ENCODE measurements at places on chromosomes 2 and 18.

GRCh38 chr2:33287507-33288005, 188.9 kb upstream of the RASGRP3 start:
- no peak overlapping the region for H3K27ac ChIP-seq
- H3K27me3 ChIP-seq: no peaks in the 10 kb centered on the region
- no peak for DNase-seq

GRCh38 chr2:239098288-239098970, 250.5 kb downstream of the TWIST2 start:
- no peaks in the 10 kb centered on the region for H3K4me1 ChIP-seq
- no peaks in the 10 kb centered on the region for H3K36me3 ChIP-seq
- H3K27me3 ChIP-seq: no peaks in the 10 kb centered on the region
- no peak for DNase-seq
- H3K27ac ChIP-seq: no peak overlapping the region

GRCh38 chr2:228866781-228867180, 404.3 kb downstream of the PID1 start:
- no peaks in the 10 kb centered on the region for H3K4me1 ChIP-seq
- H3K36me3 ChIP-seq: no peaks in the 10 kb centered on the region
- H3K27me3 ChIP-seq: no peaks in the 10 kb centered on the region
- no peak for DNase-seq
- H3K4me3 ChIP-seq: no peak overlapping the region
- no peak overlapping the region for H3K27ac ChIP-seq

DNA sequence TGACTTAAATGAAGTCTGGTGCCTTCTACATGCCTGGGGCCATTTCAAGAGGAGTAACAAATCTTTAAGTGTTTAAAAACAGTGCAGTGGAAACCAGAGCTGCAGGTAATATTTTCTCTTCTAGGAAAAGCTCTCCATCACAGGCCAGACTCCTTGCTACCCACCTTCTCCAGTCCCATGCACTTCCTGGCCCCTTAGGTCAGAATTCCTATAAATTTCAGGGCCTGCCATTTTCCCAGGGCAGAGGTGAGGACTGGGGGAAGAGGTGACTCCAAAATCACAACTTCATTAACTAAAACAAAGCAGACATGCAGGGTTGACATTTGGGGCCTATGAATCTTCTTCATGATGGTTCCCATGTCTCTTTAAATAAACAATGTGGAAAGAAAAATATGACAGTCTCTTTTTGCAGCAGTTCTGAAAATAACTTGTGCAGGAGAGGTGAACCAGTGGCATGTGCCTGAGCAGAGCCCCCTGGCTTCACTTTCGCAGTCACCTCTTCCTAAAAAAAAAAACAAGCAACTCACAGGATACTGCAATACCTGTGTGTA, 63.7 kb upstream of the TANC1 start:
- no peak for DNase-seq
- H3K36me3 ChIP-seq: no peaks in the 10 kb centered on the region
- H3K4me3 ChIP-seq: no peak overlapping the region
- no peaks in the 10 kb centered on the region for H3K4me1 ChIP-seq

DNA sequence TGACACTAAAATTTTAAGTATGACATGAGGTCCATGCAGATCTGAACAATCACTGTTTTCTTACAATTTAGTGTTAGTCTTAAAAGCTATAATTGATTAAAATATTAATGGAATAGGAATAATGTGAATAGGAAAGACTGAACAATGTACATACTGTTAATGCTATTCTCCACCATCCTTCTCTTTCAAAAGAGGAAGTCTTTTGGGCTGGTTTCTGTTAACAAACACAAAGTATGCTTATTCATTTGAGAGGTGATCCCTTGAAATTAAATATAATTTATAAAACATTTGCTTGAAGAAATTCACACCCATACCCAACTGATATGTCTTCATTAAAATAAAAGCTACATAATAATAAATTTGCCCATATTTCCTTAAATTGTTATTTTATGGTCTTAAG, 2.3 kb downstream of the STPG4 start:
- H3K27me3 ChIP-seq: no peaks in the 10 kb centered on the region
- H3K27ac ChIP-seq: no peak overlapping the region
- no peak overlapping the region for H3K4me3 ChIP-seq
- DNase-seq: no peak
- peaks cover 21% of the 10 kb centered on the region for H3K36me3 ChIP-seq

- H3K27me3 ChIP-seq: no peaks in the 10 kb centered on the region
- H3K4me3 ChIP-seq: no peak overlapping the region
- DNase-seq: no peak
- H3K36me3 ChIP-seq: no peaks in the 10 kb centered on the region
- H3K27ac ChIP-seq: no peak overlapping the region
Observed at GRCh38 chr2:150567771-150568301, 80.4 kb upstream of the RND3 start.

DNA sequence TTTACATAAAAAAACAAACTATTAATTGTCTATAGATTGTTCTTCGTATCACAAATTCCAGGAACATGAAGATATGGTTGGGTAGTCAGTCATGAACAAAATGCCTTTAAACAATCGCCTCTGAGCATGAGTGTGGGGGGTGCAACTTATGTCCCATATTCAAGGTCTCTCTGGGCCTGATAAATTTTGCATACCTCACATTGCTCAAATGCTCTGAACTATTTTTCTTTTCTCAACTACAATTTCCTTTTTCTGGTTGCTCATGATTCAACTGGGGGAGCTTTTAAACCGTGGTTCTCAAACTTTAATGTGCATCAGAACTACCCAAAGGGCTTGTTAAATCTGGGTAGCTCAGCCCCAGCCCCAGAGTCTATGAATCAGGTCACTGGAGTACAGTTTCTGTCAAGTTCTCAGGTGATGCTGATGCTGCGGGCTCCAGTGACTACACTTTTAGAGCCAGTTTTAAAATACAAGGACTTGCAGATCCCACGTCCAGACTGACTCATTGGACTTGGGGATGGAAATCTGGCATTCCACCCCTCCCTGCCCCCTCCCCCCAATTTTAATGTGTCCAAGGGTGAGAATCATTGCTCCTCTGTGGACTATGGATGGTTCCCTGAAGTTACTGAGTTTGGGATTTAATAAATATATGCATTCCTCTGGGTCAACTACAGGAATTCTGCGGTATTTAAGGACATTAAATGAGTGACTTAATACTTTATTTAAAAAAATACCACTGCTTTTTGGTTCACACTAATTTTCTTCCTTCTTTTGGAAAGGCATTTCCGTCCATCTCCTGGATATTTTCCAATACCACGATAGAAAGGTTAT, 1.5 kb upstream of the GPD2 start:
- H3K4me1 ChIP-seq: no peaks in the 10 kb centered on the region
- no peak overlapping the region for H3K27ac ChIP-seq
- H3K27me3 ChIP-seq: no peaks in the 10 kb centered on the region
- no peak for DNase-seq
- peak overlapping the region; percentile 52 for H3K4me3 ChIP-seq
- H3K36me3 ChIP-seq: no peaks in the 10 kb centered on the region

GRCh38 chr2:150853263-150853662, 365.8 kb upstream of the RND3 start:
- no peaks in the 10 kb centered on the region for H3K27me3 ChIP-seq
- no peak overlapping the region for H3K4me3 ChIP-seq

DNA sequence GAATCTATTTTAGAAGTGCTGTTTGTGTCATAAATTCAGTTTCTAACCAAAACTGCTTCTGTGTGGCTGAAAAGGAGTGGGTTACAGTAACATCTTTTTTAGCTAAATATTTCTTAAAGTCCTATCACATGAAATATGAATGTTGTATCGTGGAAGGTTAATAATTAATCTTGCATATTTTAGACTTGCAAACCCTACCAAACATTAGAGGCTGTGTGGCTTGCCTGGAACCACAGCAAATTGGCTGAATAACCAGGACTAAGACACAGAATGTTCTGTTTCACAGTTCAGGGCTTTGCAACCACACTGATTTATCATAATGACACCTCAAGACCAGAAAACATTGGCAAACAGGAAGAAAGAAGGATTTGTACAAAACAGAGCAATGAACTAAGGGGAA, 208.9 kb upstream of the CNTNAP5 start:
- no peaks in the 10 kb centered on the region for H3K36me3 ChIP-seq
- DNase-seq: no peak
- H3K27me3 ChIP-seq: no peaks in the 10 kb centered on the region
- no peaks in the 10 kb centered on the region for H3K4me1 ChIP-seq
- H3K4me3 ChIP-seq: no peak overlapping the region
- no peak overlapping the region for H3K27ac ChIP-seq

DNA sequence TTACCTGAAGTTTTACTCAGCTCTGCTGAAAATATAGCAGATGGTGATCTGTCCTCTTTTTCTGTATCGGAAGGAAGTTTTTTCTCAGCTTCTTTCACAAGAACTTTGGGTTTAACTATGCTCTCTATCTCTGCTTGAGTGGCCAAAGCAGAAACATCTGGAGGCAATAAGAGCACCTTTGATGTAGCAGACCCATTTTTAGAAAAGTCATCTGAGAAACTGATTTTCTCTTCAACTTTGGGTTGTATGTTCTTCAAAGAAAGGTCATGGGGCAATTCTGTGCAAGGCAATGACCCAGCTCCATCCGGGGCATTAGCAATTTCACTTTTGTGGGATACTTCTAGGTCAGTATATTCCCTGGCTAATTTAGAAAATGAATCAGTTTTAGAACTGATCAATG, 25.2 kb downstream of the RTN4 start:
- H3K27ac ChIP-seq: no peak overlapping the region
- peaks cover 26% of the 10 kb centered on the region for H3K36me3 ChIP-seq
- no peak for DNase-seq
- H3K4me3 ChIP-seq: no peak overlapping the region
- H3K4me1 ChIP-seq: no peaks in the 10 kb centered on the region

- H3K27me3 ChIP-seq: no peaks in the 10 kb centered on the region
- H3K4me1 ChIP-seq: no peaks in the 10 kb centered on the region
- H3K4me3 ChIP-seq: no peak overlapping the region
- no peak overlapping the region for H3K27ac ChIP-seq
Observed at GRCh38 chr18:44135741-44136140, 544.9 kb upstream of the SETBP1 start.

GRCh38 chr18:9814431-9814830, 71.3 kb upstream of the TXNDC2 start:
- H3K4me1 ChIP-seq: peaks cover 5% of the 10 kb centered on the region
- H3K27ac ChIP-seq: no peak overlapping the region
- DNase-seq: no peak
- no peaks in the 10 kb centered on the region for H3K27me3 ChIP-seq

DNA sequence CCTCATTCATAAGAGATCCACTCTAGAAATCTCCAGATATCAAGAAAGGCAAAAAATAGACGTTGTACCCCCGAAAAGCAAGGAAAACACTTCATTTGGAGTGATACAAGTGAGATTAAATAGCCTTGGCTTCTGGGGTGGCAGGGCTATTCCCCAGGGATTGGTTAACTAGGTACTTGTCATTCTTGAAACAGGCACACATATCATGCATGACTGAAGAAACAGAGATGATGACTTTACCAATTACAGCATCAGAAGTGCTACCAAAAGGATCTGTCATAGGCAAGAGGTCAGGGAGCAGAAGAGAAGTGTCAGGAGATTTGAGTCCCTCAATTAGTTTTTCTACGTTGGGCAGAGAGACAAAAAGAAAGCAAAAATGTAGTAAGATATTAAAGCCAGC, 45.2 kb upstream of the NFU1 start:
- H3K27ac ChIP-seq: no peak overlapping the region
- H3K4me1 ChIP-seq: no peaks in the 10 kb centered on the region
- H3K4me3 ChIP-seq: no peak overlapping the region
- H3K27me3 ChIP-seq: no peaks in the 10 kb centered on the region

DNA sequence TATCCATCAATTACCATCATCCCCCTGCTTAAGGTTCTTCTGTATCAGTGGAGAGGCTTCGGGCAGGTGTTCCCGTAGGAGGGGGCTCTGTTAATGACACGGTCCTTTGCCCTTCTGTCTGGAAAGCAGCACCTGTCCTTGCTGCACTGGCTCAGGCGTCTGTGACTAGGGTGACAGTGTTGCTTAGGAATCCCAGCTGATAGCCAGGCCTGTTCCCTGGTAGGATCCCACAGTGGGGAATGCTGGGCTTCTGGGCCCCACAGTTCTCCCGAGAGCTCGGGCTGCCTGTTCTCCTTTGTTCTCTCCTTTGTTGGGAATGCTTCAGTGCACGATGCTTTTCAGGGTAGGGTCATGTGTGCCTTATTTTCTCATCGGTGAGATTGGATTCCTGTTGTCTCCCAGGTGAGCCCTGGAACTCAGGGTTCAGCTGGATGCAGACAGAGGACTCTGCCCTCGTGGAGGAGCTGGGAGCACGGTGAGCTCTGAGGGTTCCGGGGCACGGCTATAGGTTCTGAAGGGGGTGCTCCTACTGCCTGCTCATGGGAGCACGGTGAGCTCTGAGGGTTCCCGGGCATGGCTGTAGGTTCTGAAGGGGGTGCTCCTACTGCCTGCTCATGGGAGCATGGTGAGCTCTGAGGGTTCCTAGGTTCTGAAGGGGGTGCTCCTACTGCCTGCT, 9.6 kb downstream of the SNTG2 start:
- DNase-seq: peak; percentile 30
- H3K27me3 ChIP-seq: no peaks in the 10 kb centered on the region
- no peak overlapping the region for H3K27ac ChIP-seq
- H3K36me3 ChIP-seq: no peaks in the 10 kb centered on the region

GRCh38 chr2:144998435-144998834, 478.5 kb upstream of the ZEB2 start:
- H3K27me3 ChIP-seq: no peaks in the 10 kb centered on the region
- no peak overlapping the region for H3K27ac ChIP-seq
- H3K36me3 ChIP-seq: no peaks in the 10 kb centered on the region
- peaks cover 18% of the 10 kb centered on the region for H3K4me1 ChIP-seq

GRCh38 chr2:29159125-29159524, 43.9 kb downstream of the CLIP4 start:
- no peaks in the 10 kb centered on the region for H3K4me1 ChIP-seq
- H3K4me3 ChIP-seq: no peak overlapping the region
- H3K27ac ChIP-seq: no peak overlapping the region
- DNase-seq: peak; percentile 35

DNA sequence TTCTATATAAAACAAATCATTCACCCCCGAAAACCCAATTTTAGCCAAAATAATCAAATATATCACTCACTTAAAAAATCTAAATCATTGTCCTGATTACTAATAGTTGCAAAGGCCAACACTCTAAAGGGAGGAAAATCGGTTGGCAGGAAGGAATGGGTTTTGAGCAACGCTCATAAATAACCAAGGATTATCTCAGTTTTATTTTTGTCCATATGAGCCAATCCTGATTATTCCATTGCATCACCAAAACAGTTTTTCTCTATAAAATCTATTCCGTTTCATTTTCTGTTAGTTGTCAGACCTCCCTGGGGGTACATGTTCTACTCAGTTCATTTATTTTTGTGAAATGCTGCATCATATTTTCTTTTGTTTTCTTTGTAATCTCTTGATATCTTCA, 174.1 kb downstream of the LRATD1 start:
- no peak overlapping the region for H3K4me3 ChIP-seq
- no peak for DNase-seq
- H3K36me3 ChIP-seq: no peaks in the 10 kb centered on the region
- H3K27me3 ChIP-seq: no peaks in the 10 kb centered on the region
- H3K4me1 ChIP-seq: peaks cover 3% of the 10 kb centered on the region

- no peaks in the 10 kb centered on the region for H3K4me1 ChIP-seq
- no peak for DNase-seq
Observed at GRCh38 chr18:73768043-73768442, 379.6 kb downstream of the FBXO15 start.

Data from SJCRH30 (cell line).